Stimulated activated CD4-positive, alpha-beta T cell treated with anti-CD3 and anti-CD28 coated beads, Interleukin-2, amount 100 ng/mL, for 4 hours (primary cell): ENCODE measurements at places on chromosomes 12 and 14.

- DNase-seq, result no peak
These were observed 184.4 kb upstream of the GRIP1 start for GRCh38 chr12:66863276-66863675.

- DNase-seq, result no peak
These were observed 190.9 kb downstream of the SOX5 start for GRCh38 chr12:23758608-23759007.

DNA sequence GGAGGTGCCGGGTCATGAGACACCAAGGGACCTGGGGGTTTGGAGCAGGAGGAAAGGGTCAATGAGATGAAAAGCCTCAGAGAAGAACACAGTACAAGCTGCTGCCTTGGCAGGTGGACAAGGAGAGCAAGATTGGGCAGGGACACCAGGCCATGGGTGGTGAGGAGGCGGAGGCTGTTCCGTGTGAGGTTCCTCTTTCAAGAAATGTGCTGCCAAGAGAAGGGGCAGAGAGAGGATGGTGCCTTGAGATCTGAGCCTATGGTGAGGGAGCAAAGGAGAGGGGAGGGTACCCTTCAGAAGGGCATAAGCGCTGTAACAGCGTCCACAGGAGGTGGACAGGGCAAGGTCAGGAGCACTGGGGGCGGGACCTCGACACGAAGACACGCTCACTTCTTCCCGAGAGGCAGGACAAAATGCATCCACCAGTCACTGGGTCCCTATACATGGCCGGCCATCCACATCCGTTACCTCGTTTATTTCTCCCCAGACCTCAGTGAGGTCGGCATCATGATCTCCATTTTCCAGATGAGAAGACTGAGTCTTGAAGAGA is 100.2 kb downstream of the B4GALNT3 start:
- no peak for DNase-seq

GRCh38 chr14:22510527-22511110 is 78.4 kb downstream of the DAD1 start:
- no peak for DNase-seq

DNA sequence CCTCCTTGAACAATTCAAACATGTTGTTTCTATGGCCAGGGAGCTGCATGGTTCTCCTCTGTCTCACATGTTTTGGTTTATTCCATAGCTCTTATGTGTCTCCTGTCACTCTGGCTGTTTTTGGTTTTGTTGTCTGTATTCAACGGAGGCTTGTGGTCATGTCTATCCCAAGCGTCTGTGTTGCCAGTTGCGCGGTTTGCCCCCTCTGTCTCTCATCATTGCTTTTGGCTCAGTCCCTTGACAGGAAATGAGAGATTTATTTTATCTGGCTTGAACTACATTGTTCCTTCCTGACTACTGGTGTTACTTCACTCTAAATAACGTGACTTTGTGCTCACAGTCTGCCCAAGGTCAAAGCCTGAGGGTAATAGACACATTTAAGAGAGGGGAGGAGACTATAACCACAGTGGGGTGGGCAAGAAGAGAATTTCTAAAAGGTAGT is 96.4 kb upstream of the SOX5 start:
- no peak for DNase-seq

- no peak for DNase-seq
These were observed 10.9 kb downstream of the PELI2 start for GRCh38 chr14:56129092-56129491.

GRCh38 chr12:103793046-103793445 is 48.0 kb downstream of the NT5DC3 start:
- DNase-seq, result no peak

- DNase-seq, result no peak
These were observed 133.9 kb upstream of the RAP1B start for GRCh38 chr12:68476794-68477193.

- no peak for DNase-seq
These were observed 15.1 kb upstream of the CCDC198 start for GRCh38 chr14:57508756-57509155.

DNA sequence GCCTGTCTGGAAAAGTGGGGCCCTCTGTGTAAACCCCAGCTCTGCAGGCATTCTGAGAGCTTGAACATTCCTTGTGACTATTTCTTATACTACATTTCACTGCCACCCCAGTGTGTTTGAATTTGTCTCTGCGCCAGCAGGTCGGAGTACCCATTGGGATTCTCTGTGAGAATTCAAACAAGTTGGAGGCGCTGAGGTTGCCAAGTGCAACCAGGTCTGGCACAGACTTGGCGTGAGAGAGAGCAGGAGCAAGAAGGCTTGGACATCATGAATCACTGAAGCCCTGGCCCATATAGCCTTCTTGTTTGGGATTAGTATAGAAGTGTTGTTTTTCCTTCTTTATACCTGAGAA is 33.0 kb upstream of the ATP2A2 start:
- no peak for DNase-seq

- no peak for DNase-seq
These were observed 30.6 kb upstream of the TSPAN9 start for GRCh38 chr12:3046441-3047200.

DNA sequence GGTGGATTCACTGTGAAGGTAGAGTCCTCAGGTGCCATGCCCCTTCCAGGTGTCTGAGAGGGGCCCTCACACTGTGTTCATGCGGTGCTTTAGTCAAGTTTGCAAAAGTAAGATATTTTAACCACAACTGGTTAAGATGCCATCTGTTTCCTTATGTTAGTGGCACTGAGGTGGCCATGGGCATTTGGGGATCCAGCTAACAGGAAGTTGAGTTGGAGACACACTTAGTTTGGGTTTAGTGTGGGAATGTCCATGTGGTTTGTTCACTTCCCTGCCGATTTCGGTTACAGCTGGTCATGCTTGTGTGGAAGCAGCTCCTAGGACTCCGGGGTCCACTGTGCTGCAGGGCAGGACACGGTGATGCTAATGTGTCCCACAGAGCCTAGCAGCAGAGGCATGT is 17.3 kb upstream of the ABHD12B start:
- no peak for DNase-seq

DNA sequence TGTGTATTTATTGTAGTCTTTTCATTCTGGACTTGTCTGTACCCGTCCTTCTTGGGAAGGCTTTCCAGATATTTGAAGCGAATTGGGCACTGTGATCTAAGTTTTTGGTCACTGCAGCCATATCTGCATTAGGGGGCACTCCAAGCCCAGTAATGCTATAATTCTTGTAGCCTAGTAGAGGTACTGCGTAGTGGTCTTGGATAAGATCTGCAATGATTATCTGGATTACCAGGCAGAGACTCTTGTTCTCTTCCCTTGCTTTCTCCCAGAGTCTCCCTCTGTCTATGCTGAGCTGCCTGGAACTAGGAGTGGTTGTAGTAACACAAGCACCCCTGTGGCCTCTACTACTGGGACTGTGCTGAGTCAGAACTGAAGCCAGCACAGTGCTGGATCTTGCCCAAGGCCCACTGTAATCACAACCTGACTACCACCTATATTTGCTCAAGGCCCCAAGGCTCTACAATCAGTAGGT is 30.0 kb downstream of the SLC38A2 start:
- DNase-seq, result peak; percentile 9

- DNase-seq, result no peak
These were observed 3.1 kb upstream of the GPRC5D start for GRCh38 chr12:12954878-12955625.

DNA sequence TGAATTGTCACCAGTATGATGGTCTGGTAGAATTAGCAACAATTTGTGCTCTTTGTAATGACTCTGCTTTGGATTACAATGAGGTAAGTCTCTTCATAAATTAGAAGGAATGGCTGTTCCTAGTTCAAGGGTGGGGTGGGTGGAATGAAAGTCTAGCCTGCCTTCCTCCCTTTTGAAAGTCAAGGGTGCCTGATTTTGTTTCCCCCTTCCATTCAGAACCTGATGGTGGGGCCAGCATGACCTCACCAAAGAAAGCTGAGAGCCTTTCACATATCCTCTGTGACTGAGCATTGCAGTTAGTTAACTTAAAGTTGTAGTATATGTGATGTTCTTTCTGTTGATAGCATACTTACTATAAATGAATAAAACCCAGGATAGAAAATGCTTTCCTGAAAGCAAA is 52.2 kb downstream of the ATP2A2 start:
- DNase-seq, result no peak

GRCh38 chr14:105702275-105702817 is 176.0 kb downstream of the TMEM121 start:
- DNase-seq, result no peak

- no peak for DNase-seq
These were observed 114.4 kb upstream of the DIO2 start for GRCh38 chr14:80325688-80326087.

DNA sequence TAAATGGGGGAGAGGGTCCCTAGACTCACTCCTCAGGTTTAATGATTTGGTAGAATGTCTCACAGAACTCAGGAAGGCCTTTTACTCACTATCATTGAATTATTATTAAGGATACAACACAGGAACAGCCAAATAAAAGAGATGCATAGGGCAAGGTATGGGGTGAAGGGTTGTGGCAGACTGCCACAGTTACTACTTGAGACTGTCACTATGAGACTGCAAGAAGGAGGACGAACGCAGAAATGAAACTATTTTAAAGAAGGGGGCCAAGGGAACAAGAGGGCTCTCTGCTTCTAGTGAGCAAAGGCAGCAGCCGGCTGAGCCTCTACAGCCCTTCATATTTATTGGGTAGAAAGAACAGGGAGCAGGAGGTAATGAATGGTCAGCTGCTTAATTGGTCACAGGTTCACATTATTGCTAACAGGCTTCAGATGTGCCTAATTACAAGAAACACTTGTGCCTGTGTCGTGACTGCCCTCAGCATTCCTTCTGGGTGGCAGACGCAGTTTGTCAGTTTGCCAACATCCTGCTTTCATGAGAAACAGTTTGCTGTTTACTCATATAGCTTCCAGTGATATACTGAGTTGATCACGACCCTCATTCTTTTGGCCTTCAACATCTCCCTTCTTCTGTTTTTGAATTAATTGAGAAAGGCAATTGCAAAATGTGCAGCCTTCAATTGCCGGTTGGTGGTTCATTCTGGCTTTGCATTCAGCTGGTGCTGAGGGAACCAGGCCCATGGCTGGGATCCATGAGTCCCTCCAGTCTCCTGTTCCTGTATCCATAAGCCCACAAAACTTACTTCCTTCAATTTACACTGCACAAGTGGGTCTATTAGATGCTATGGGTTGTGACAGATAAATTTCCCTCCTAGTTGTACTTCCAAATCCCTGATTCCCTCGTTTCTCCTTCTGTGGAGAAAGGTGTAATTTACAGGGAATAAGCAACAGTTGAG is 82.8 kb upstream of the PLEKHG7 start:
- DNase-seq, result no peak
